NCI-H1436 treated with DMSO at 0.1 percent for 48 hours (cell line): ENCODE measurements at places on chromosomes 6 and 20.

GRCh38 chr20:15265581-15266309, 928.3 kb upstream of the FLRT3 start:
- DNase-seq, result no peak

DNA sequence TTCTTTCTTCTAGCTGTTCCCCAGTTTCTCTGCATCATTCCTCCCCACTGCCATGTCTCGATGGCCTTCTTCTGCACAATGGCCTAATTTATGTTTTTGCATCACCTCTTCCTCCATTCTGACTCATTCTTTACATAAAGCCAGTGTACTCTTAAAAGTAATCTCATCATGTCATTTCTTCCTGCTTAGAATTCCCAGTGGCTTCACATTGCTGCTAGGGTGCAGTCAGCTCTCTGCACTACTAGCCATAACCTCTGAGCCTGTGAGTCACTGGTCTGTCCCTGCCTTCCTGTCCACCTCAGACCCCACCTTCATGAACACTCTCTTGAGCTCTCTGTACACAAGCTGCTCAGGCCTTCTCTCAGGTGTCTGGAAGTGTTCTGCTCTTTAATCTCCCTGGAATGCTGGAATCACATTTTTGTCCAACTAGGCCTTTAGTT, 24.1 kb upstream of the TRIM27 start:
- DNase-seq, result no peak

- no peak for DNase-seq
Observed at GRCh38 chr6:93272896-93273295, 146.5 kb downstream of the EPHA7 start.

GRCh38 chr6:119311514-119312142, 37.9 kb downstream of the MAN1A1 start:
- DNase-seq, result no peak

DNA sequence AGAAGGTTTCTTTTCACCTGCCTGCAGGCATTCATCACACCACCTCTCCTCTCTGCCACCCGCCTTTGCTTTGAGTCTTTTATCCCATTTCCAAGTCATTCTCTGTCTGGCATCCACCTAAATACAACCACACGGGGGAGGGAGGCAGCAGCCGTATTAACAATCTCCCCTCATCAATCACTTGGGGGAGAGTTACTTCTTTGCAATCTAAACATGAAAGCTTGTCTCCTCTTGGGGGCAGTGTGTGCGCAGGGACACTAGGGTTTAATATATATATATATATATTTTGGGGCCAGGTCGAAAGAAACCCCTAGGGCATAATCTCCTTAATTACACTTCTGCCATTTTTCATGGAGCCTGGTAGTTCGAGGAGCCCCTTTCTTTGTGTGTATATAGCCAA, 214.5 kb downstream of the TSHZ2 start:
- DNase-seq, result no peak

DNA sequence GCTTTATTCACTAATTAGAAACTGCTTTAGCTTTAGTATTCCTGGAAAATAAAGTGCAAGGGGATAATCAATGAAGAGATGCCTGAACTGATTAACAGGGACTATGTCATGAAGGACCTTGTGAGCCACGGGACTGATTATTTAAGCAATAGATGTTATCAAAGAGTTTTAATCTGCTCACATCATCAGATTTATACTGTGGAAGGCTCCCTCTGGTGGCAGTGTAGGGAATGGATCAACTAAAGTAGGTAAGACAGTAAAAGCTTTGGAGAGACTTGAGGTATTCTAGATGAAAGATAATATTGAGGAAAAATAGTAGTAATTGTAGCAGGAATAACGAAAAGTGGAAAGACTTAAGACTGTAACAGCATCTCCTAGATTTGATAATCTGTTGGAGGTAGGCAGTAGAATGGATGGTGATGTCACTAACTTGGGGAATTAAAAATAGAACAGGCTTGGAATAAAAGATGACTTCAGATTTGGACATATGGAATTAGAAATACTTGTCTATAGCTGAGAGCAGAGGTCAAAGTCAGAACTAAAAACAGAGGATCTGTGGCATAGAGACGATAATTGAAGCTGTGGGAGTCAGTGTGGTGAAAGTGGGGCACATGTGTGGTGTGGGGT, 80.3 kb upstream of the HTR1E start:
- no peak for DNase-seq

- no peak for DNase-seq
Observed at GRCh38 chr6:47655719-47656595, 42.4 kb upstream of the ADGRF4 start.

- DNase-seq, result no peak
Observed at GRCh38 chr6:27829453-27830211, 82.6 kb downstream of the OR2B2 start.

DNA sequence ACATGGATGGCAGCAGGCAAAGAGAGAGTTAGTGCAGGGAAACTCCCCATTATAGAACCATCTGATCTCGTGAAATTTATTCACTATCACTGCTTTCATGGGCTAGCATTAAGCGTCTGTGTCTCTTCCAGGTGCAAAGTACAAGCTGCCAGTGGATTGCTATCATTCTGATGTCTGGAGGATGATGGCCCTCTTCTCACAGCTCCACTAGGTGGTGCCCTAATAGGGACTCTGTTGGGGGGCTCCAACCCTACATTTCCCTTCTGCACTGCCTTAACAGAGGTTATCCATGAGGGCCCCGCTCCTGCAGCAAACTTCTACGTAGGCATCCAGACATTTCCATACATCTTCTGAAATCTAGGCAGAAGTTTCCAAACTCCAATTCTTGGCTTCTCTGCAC, 347.8 kb upstream of the HS3ST5 start:
- no peak for DNase-seq

GRCh38 chr20:2206957-2207769, 88.6 kb upstream of the TGM3 start:
- no peak for DNase-seq

DNA sequence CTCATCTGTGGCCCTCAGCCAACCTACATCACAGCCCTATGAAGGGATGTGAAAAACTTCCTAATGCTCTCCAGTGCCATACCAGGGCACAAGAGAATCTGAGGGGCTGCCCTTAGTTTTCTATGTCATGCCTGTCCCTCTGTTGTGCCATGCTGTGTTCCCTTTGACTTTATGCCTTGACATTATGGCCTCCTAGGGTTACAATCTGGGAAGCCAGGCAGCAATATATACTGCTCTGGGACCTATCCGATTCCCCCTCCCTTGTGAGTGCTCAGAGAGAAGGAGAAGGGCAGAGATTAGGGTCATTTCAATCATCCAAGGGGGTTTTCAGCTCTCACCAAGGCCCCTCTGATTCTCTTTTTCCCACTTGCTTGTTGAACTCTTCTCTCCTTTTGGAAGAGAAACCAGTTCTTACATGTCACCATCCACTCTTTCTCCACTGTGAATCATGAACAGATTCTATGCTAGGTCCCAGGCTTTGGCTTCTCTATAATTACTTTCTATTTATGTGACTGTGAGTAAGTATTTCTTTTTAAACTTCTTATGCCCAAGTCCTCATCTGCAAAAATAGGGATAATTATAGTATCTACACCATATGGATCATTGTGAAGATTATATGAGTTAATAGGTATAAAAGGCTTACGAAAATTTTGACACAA, 14.2 kb upstream of the FRK start:
- no peak for DNase-seq

DNA sequence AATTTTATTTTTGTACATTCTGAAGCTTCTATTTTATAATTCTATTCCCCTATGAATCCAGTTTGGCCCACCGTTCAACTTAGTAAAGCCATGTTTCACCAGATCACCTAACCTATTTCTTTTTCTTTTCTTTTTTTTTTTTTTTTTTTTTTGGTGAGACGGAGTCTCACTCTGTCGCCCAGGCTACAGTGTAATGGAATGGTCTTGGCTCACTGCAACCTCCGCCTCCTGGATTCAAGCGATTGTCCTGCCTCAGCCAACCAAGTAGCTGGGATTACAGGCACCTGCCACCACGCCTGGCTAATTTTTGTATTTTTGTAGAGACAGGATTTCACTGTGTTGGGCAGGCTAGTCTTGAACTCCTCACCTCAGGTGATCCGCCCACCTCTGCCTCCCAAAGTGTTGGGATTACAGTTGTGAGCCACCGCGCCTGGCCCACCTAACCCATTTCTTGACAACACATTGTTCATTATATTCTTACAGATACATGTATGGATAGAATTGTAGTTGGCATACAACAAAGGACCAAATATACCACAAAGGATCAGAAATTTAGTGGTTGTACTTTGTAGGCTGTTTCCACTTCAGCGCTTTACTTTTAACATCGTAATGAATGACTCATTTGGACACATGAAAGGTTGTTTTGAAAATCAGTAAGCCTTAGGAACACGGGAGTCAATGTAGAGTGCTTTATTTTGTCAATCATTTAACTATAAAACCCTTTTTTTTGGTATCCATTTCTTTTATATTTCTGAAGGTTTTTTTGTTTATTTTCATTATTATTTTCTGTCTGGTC, 63.2 kb downstream of the GJA1 start:
- no peak for DNase-seq

DNA sequence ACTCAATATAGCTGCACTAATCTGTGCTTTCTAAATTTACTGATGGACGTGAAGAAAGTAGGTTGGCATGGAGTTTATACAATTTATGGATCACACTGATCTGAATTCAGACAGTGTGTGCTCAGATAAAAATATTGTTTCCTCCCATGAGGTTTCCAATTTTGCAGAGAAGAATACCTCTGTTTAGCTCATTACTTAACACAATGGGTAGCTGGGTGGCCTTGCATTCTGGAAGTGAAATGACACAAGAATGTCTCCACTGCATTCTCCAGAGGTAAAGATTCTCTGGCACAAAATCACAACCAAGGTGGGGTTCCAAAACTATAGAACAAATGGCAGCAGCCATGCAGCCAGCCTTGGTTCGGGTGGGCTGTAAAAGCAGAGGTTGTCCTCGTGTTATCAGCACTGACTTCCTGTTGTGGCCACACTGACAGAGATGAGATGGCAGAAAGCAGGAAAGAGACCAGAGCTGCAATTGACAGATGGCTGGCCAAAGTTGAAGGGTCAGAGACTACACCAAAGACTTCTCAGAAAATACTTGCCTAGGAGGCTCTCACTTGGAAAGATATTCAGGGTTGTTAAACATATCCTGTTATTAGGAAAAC, 50.2 kb downstream of the HDAC2 start:
- DNase-seq, result no peak

GRCh38 chr6:47084610-47085009, 42.5 kb upstream of the ADGRF1 start:
- no peak for DNase-seq

- DNase-seq, result no peak
Observed at GRCh38 chr20:32115211-32115767, 5.8 kb downstream of the TM9SF4 start.

DNA sequence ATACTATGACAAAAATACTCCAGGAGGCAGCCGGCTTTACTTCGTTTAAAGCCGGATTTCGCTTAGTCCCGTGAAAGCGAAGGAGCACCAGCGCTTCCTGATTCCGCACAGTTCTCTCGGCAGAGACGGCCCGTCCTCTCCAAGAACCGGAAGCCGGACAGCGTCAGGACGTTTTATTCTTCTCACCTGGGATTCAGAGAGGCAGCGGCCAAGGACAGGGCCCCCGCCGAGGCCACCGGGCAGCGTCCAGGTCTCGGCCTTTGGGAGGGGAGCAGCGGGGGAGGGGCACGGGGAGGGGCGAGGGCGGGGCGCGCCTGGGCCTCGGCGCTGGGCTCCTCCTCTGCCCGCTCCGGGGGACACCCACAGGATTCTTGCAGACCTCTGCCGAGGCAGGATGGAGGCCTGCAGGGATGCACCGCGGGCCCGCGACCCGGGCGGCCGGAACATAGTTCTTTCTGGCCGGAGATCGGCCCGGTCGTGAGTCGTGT, 2.8 kb upstream of the DIDO1 start:
- no peak for DNase-seq

GRCh38 chr6:50278663-50279062, 228.9 kb upstream of the DEFB112 start:
- DNase-seq, result no peak

GRCh38 chr20:62845416-62846160, 16.0 kb downstream of the TCFL5 start:
- no peak for DNase-seq

DNA sequence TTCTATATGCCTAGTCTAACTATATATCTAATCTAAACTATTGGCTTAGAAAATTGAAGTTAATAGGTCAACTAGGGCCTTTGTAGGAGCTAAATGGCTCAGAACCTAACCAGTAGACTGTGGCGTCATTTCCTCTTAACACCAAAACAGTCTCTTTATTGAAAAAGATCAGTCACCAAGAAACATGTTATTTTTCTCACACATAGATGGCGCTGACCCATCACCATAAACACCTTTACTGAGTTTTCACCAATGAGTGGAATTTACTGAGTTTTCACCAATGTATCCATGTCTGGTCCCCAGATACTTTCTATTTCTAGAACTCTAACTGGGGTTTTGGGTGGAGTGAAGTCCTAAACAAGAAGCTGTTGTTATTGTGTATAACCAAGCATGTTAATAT, 636.0 kb downstream of the BCKDHB start:
- no peak for DNase-seq

GRCh38 chr20:44795836-44796235, 14.5 kb downstream of the RIMS4 start:
- DNase-seq, result no peak

- no peak for DNase-seq
Observed at GRCh38 chr20:48877304-48877703, 44.2 kb upstream of the ARFGEF2 start.

DNA sequence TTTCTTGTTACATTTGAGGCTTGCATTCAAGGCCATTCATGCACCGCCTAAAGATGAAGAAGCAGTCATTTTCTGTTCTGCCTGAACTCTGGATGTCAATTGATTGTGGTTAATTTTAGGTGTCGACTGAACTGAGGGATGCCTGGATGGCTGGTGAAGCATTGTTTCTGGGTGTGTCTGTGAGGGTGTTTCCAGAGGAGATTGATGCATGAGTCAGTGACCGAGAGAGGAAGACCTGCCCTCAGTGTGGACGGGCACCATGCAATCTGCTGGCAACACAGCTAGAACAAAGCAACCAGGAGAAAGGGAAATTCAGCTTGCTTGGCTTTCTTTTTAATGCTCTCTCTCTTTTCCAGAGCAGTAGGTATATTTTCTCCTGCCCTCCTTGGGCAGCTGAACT, 164.1 kb upstream of the ECI2 start:
- DNase-seq, result no peak

DNA sequence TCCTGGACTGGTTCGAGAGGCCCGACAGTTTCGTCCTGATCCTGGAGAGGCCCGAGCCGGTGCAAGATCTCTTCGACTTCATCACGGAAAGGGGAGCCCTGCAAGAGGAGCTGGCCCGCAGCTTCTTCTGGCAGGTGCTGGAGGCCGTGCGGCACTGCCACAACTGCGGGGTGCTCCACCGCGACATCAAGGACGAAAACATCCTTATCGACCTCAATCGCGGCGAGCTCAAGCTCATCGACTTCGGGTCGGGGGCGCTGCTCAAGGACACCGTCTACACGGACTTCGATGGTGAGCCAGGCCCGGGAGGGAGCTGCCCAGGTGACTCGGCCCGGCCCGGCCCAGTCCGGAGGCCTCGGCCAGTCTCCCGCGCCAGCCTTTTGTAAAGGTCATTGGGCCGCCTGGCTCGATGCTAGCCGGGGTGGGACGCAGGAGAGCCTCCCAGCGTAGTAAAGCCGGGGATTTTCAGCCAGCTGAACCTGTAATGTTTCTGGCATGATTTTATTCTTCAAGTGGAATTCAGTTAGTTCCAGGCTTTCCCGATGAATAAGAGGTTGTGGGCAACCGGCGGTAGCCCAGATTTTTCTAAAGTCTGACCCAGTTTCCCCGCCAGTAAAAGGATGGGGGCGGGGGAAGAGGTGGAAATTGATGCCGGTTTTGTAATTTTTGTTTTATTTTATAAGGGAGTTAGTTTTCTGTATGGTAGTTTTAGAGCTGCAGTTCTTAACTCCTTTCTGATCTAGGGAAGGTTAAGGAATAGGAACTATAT, 1.4 kb downstream of the PIM1 start:
- DNase-seq, result no peak
